Renal cortical epithelial cell (primary cell): ENCODE measurements at places on chromosomes 3 and 15. TPM values are rescaled to one million over a fixed set of nuclear protein-coding genes. Genes with fewer than 3 reads are reported as not detected.

- no peak for DNase-seq
Measured at GRCh38 chr15:68298882-68299381, 21.4 kb downstream of the FEM1B start.

GRCh38 chr3:3847994-3848922, 49.0 kb downstream of the LRRN1 start:
- DNase-seq = peak; percentile 7

LEKR1 gene
- 1.0 and 1.4 TPM in 2 replicates for total RNA-seq

XRN1 gene
- 26.6 and 34.7 TPM in 2 replicates for total RNA-seq

- peak; percentile 86 for DNase-seq
Measured at GRCh38 chr3:60742606-60743145, 508.6 kb downstream of the FHIT start.
